ENCODE measurements at places on chromosomes 5 and 9.

GRCh38 chr5:124649491-124650146 lies 96.8 kb downstream of the ZNF608 start:
- peak; percentile 90 for DNase-seq

GRCh38 chr5:139915834-139916233 lies 120.2 kb downstream of the PSD2 start:
- no peak for DNase-seq

- DNase-seq = peak; percentile 1
Measured at GRCh38 chr5:41067714-41068568, 3.2 kb downstream of the MROH2B start.

- peak; percentile 81 for DNase-seq
Measured at GRCh38 chr5:127988146-127988760, 95.3 kb upstream of the SLC12A2 start.

GRCh38 chr5:51138164-51138563 lies 245.1 kb upstream of the ISL1 start:
- no peak for DNase-seq

DNA sequence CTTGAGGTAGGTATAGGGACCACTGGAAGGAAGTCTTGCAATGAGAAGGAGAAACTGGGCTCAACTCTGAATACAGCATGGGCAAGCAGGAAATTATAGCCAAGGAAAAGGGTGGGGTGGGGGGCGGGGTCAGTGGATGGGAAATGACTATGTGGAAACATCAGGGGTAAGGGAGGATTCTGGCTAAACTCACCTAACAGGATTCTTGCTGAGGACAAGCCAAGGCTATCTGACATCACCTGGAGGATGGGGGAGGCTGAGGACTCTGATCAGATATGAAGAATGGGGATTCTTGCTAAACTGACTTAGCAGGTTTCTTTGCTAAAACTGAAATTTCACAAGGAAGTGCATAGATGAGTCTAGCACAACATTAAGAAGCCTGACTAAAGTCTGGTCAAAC lies 40.8 kb downstream of the CTSL start:
- peak; percentile 92 for DNase-seq

DNA sequence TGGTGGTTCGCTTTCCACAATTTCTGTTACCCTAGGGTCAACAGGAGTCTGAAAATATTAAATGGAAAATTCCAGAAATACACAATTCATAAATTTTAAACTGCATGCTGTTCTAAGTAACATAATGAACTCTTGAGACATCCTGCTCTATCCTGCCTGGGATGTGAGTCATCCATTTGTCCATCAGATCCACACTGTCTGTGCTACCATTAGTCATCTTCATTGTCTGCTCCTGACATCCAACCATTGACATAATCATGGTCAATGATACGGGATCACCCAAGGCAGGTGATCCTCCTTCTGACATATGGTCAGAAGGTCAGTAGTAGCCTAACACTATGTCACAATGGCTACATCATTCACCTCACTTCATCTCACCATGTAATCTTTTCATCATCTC lies 276.7 kb upstream of the KIF2A start:
- peak; percentile 89 for DNase-seq

- DNase-seq = no peak
Measured at GRCh38 chr5:1057485-1058082, 49.0 kb downstream of the NKD2 start.

GRCh38 chr5:34553581-34553980 lies 102.5 kb upstream of the RAI14 start:
- no peak for DNase-seq

DNA sequence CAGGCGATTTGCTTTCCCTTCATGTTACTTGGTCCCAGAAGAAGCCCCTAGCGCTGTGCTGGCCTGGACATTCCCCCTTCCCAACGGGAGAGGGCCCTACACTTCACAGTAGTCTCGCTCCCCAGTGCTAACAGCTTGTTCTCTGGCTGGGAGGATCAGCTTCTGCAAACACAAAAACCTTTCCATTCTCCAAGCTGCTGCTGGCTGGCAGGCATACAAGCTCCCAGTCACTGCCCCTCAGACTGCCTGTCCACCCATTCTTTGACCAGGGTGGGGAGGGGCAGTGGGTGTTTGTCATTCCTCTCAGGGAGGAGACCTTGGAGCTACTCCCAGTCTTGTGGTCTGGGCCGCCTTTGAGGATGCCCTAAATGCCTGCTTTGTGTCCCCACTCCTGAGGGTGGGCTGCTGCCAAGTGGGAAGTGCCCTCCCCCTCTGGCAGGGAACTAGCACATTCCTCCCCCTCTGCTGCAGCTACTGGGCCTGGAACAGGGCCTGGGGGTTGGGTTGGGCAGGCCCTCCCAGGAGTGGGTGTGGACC lies 20.8 kb downstream of the ENHO start:
- DNase-seq = no peak

DNA sequence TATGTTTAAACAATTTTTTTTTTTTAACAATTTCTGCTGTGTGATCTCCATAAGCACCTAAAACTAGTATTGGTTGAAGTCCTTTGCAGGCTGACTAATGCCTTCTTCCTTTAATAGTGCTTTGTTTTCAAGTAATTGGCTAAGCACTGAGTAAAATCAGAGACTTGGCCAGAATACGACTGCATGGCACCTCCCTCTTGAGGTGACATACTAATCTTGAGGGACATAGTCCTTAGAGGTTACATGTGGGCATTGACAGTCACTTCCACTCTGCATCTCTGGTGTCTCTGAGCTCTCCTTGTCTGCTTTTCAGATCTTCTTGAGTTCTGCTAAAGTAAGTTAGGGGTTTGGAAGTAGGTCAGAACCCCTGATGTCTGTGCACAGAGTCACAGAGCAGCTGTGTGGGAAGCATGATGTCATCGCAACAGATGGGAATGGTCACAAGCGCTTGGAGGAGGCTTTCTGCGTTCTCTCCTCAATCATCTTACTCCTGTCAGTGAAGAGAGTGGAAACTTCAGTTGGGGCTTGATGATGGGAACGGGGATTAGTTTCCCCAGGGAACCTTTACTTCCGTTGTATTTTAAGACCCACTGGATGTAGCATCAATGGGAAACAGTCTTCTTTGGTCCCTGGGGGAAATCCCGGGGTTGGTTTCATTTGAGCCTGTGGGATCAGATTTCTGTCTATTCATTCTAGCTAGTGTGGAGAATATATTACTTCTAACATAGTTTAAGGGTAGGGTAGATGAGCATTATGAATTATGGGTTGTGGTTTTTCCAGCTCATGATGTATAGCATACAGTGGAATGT lies 136.9 kb downstream of the ARHGAP26 start:
- no peak for DNase-seq

GRCh38 chr9:93064392-93065134 lies 6.1 kb downstream of the SUSD3 start:
- peak; percentile 26 for DNase-seq

- DNase-seq = peak; percentile 96
Measured at GRCh38 chr9:127388037-127388855, 8.7 kb upstream of the SLC2A8 start.

- DNase-seq = no peak
Measured at GRCh38 chr5:135498637-135498995, 37.1 kb downstream of the NEUROG1 start.

GRCh38 chr5:170393958-170394357 lies 4.8 kb upstream of the KCNMB1 start:
- DNase-seq = no peak

- DNase-seq = peak; percentile 68
Measured at GRCh38 chr9:122125509-122126330, 32.6 kb upstream of the TTLL11 start.

- DNase-seq = no peak
Measured at GRCh38 chr9:13432904-13433303, 153.4 kb upstream of the MPDZ start.

DNA sequence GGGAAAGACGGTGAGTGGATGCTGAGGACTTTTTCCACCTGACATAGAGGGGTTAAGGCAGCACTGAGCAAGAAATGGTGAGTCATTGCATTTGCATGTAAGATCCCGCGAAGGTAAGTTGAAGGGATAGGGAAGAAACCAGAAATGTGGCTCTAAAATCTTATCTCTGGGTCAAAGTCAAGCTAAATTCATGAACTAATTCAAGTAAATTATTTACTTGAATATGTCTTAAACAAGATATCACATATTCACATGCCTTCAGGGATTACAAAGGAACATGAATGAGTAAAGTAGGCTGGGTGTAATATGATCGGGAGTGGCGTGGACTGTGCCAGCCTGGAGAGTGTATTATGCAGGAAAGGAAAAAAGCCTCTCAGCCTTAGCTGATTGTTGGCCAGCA lies 74.4 kb upstream of the EQTN start:
- DNase-seq = peak; percentile 57

GRCh38 chr9:110900456-110900855 lies 137.8 kb downstream of the LPAR1 start:
- DNase-seq = no peak

DNA sequence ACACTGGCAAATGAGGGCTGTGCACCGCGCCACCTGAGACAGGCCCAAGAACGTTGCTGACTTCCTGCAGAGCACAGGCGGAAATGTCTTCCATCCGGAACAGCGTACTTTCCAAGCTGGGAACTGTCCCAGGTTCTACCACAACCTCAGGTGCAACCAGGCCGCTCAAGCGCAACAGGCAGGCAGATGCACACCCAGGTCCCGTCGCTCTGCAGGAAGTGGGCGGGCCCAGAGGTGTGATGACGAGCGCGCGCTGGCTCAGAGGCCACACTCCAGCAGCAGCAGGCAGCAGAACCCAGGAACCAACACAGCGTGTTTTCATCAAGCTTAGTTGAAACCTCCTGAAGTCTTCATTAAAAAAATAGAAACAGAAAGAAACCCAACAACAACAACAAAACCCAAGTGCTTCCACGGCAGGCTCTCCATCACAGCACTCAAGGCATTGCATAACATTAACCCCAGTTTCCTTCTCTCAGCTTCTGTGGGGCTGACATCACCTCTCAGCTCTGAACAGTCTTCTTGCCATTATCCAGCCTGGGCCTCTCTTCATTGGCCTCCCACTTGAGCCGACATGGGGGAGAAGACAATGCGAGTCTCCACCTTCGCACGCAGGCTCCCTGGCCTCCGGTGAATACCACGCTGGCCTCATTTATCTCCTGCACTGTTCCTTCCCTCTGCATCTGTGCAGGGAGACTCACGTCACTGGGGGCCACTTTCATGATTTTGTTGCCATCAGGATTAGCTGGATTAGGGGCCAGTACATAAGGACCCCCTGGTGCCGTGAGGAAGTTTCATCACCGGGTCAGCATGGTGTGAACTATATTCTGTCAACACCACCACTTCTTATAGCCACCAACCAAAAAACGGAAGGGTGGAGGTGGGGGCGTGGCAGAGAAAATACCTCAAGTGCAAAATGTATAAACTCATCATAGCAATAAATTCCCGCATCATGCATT lies 22.1 kb downstream of the PTCH1 start:
- no peak for DNase-seq

- peak; percentile 14 for DNase-seq
Measured at GRCh38 chr9:89278551-89278950, 32.4 kb upstream of the CKS2 start.

GRCh38 chr5:31470608-31471007 lies 61.3 kb downstream of the DROSHA start:
- no peak for DNase-seq

GRCh38 chr5:93579692-93580062 lies 1.3 kb downstream of the NR2F1-AS1 start:
- DNase-seq = peak; percentile 49

- no peak for DNase-seq
Measured at GRCh38 chr5:171366645-171367044, 21.0 kb upstream of the NPM1 start.

GRCh38 chr5:27172693-27173092 lies 134.3 kb upstream of the CDH9 start:
- peak; percentile 12 for DNase-seq

GRCh38 chr5:147036691-147037245 lies 158.2 kb upstream of the PPP2R2B start:
- DNase-seq = no peak

- no peak for DNase-seq
Measured at GRCh38 chr9:115999498-115999897, 154.1 kb upstream of the PAPPA start.

- no peak for DNase-seq
Measured at GRCh38 chr5:43642428-43642827, 39.4 kb downstream of the NNT start.

DNA sequence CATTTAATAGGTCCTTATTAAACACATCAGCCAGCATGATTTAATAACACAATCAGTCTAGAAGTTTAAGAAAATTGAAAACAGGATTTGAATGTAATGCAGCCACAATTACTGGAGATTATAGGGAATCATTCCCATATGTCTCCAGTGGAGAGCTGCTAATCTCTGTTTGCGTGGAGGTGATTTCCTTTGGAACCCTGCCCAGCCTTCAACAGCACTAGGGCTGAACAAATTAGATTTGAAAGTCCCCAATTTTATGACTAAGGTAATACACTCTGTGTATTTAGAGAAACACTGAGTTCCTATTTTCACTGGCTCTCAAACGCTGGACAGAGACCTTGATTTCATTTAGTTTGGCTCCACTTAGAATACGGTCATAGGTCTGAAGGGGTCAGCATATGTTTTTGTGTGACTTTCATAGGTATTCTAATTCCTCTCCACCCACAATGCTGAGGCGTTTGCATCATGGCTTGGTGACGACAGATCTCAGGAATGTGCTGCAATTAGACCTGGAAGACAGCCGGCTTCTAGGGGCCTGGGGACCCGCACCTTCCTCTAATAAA lies 508.3 kb downstream of the EBF1 start:
- DNase-seq = peak; percentile 1

DNA sequence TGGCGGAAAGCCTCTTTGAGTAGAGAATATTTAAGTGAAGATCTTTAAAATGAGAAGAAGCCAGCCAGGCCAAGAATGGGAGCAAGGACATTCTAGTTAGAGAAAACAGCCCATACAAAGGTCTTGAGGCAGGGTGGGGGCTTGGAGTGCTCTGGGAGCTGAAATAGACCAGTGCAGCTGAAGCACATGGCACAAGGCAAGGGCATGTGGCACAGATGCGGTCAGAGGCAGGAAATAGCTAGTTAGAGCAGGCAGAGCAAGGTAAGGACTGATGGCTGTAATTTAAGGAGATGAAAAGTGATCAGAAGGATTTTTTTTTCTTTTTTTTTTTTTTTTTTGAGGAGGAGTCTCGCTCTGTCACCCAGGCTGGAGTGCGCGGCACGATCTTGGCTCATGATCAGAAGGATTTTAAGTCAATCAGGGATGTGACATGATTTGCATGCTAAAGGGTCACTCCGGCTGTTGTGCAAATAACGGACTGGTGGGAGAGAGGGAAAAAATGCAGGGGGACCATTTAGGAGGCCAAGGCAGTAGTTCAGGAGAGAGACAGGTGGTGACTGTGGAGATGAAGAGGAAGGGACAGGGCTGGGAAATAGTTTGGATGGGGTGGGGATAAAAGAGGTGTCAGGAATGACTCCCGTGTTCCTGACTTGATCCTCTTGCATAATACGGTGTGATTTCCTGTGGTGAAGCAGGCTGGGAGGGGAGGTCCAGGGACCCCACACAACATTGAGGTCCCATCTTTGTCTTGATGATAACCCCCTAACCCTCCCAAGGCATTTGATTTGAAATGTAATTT lies 207.6 kb downstream of the HSPA4 start:
- DNase-seq = no peak

DNA sequence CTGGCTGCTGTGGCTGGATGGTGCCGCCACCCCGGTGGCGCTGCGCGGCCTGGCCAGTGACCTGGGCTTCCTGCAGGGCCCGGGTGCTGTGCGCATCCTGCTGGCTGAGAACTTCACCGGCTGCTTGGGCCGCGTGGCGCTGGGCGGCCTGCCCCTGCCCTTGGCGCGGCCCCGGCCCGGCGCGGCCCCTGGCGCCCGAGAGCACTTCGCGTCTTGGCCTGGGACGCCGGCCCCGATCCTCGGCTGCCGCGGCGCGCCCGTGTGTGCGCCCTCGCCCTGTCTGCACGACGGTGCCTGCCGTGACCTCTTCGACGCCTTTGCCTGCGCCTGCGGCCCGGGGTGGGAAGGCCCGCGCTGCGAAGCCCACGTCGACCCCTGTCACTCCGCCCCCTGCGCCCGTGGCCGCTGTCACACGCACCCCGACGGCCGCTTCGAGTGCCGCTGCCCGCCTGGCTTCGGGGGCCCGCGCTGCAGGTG lies 17.5 kb downstream of the CRB2 start:
- DNase-seq = no peak
